ENCODE measurements at places on chromosomes 4 and X.

DNA sequence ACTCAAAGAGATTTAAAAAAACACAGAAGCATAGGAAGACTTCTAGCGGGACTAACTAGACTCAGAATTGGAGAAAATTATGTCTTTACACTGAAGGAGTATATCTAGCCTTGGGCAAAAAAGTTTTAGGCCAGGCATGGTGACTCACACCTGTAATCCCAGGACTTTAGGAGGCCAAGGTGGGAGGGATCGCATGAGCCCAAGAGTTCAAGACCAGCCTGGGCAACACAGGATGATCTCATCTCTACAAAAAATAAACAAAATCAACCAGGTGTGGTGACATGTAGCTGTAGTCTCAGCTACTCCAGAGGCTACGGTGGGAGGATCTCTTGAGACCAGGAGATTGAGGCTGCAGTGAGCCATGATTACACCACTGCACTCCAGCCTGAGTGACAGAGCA lies 99.5 kb downstream of the NEUROG2 start:
- DNase-seq = no peak

GRCh38 chr4:95095348-95095974 lies 337.7 kb downstream of the BMPR1B start:
- no peak for DNase-seq

- no peak for DNase-seq
These were observed 57.5 kb upstream of the DYNLT3 start for GRCh38 chrX:37904833-37905232.

- DNase-seq = no peak
These were observed 18.5 kb upstream of the UVSSA start for GRCh38 chr4:1328267-1329155.

- no peak for DNase-seq
These were observed 249.8 kb downstream of the ANTXR2 start for GRCh38 chr4:79823148-79823763.

GRCh38 chrX:38679695-38680094 lies 118.4 kb downstream of the TSPAN7 start:
- DNase-seq = no peak

GRCh38 chrX:700936-701335 lies 70.3 kb downstream of the SHOX start:
- DNase-seq = no peak

- no peak for DNase-seq
These were observed 351.4 kb downstream of the UNC5C start for GRCh38 chr4:95197353-95197752.

DNA sequence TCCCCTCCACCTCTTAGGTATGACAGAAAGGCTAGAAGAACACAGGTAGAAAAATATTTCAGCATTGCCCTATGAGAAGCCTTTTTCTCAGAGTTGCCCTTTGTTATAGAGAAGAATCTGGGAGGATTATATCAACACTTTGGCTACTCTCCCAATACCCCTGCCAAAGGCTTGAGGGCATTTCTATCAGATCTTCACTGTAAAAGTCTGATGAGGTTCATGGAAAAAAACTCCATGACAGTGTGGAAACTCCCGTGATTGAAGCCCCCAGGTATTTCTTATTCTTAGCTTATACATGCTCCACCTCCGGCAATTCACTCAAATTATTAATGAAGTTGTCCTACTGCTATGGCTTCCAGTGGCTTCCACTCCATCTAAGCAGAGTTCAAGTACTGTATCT lies 753.6 kb downstream of the CENPC start:
- DNase-seq = no peak

DNA sequence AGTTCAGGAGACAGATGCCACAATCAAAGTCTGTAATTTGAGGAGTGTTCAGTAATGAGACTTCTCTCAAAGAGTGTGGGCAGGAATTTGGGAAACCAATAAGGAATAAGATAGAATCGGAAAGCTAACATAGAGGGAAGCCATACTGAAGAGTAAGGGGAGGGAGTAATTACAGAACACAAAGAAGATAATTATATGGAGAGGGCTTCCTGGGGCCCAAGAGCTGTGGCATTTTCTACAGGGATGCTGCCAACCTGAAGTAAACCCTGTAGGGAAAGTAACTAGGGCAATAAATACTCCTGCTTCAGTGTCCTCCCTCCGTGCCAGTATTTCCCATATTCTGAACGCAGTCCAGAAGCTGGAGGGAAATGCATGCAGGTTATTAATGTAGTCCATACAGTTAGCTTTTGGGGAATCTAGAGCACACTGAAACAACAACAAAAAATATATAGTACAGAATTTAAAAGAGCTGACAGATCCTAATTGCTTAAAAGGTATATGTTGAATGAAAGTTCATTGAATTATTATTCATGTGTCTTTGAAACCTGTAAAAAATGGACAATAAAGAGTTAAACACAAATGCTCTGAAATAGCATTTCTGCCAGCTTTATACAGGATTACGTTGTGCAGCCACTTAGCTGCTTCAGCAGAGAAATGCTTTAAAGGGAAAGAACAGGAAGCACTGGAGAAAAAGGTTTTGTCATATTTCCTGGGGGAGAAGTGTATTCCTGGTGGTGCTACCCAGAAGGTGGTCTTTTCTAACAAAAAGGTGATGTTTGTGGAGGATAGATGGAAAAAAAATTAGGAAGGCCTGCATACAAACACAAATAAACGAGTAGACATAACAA lies 48.0 kb downstream of the CXXC4 start:
- no peak for DNase-seq

GRCh38 chr4:94345266-94345665 lies 2.6 kb upstream of the HPGDS start:
- no peak for DNase-seq

GRCh38 chr4:170674176-170674575 lies 584.4 kb upstream of the AADAT start:
- DNase-seq = no peak

DNA sequence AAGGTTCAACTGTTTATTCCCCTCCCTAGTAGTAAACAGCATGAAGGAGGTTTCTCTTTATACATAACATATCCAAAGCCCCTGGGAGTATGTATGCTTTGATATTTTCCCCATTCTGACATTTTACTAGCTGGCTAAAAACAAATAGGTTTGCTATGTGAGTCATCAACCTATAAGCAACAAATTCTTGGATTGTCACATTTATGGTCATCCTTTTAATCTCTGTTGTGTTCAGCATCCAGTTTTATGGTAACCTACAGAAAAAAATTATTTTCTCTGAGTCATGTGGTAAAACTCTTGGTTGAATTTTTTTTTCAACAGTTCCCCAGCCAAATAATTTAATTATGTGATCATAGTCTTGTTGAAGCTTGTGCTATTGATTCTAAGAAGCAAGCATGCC lies 734.1 kb downstream of the ADGRL3 start:
- DNase-seq = no peak

DNA sequence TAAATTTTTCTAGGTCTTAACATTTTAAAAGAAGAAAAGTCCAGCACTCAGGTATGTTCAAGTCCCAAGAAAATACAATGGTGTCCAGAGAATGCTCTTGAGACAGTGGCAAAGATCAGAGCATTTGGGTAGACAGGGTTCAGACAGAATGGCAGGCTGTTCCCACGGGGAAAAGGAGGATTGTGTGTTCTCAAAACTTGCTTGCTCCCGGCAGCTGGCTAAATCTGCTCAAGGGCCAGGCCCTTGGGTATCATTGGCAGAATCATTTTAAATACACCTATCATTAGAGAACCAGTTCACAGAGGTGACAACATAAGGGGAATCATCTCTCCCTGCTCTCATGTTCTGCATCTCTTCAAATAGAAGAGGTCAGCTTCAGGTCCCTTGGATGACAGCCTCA lies 456.3 kb downstream of the DTHD1 start:
- DNase-seq = no peak

- DNase-seq = no peak
These were observed 77.6 kb upstream of the MAP3K15 start for GRCh38 chrX:19592952-19593351.

DNA sequence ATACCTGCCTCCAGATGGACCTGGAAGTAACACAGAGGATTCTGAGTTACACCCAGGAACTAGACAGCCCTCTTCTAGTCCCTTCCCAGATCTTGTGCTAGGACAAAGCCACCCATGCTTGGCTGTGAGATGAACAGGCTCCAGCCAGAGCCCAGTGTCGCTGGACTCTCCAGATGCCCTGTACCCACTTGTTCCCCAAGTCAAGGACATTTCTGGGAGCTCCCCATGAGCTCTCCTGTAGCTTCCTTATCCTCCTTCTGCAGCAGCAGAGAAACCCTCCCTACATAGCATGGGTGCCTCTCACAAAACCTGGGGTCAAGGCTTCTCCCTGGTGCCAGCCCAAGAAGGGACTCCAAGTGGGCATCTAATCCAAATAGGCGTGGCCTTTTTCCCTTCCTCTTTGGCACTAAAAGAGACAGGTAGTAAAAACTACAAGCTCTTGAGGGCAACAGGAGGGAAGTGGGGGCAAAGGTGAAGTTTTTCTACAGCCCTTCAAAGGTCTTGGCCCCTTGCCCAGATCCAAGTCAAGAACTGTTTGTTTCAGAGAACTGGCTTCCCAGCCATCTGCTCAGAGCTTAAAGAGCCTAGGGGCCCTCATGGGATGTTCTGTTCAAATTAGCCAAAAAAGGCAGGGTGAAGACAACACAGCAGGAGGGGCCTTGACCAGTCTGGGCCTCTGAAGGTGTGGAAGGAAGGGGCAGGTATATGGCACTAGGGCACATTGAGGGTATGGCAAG lies 8.5 kb upstream of the ERCC6L start:
- no peak for DNase-seq

- peak; percentile 9 for DNase-seq
These were observed 143.6 kb downstream of the TMEM164 start for GRCh38 chrX:110146521-110146920.

GRCh38 chrX:39261446-39262147 lies 460.3 kb downstream of the MID1IP1 start:
- peak; percentile 2 for DNase-seq

- no peak for DNase-seq
These were observed 1973.6 kb upstream of the AGA start for GRCh38 chr4:179415847-179416223.

DNA sequence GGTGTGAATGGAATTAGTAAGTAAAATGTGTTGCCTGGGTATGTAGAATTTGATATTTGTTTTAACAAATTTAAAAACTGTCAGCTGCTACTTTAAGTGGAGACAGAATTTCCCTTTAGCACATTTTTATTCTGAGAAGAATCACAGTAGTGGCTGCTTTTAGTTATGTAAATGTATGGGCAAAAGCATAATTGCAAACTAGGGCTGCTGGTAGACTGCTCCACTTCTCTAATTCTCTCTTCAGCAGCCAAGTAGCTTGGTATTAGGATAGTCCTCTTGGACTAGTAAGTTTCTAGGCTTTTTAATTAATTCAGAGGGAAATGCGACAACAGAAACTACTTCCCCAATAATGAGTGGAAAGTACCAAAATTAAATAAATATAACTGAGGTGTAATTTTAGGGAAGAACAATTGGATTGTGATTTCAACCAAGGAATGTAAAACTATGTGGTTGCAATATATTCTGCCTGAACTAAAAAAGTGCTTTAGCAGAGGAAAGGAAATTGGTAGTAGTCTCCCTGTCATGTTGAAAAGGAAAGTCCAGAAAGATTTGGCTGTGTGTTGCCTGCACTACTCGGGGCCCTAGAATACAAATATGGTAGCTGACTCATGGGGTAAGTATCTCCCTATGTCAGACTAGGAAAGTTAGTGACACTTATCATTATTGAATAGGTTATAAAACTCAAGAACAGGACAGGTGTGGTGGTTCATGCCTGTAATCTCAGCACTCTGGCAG lies 9.2 kb upstream of the EIF4E start:
- DNase-seq = no peak

DNA sequence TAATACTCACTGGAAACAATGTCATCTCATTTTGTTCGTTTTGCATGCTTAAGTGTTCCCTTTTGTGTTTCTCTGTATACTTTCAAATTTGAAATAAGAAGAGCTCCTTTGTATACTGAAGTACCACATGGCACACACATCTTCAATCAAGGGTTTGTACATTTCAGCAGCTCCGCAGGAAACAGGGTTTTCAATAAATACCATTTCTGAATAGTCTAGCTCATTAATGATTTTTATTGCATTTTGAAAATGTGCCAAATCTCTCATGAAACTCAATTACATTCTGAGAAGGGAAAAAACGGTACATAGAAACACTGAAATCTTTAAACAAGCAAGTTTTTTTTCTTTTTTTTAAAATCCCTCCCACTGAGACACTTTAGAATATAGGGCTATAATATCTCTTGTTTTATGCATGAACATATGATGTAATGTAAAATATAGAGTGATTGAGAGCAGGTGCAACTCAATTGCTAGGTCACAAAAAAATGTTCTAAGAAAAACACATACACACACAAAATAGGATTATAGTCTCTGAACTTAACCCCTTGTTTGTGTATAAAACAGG lies 914.2 kb upstream of the PCDH7 start:
- no peak for DNase-seq

GRCh38 chr4:1985780-1986577 lies 22.8 kb downstream of the NELFA start:
- DNase-seq = no peak

GRCh38 chrX:124619710-124620109 lies 273.3 kb downstream of the SH2D1A start:
- no peak for DNase-seq

GRCh38 chrX:71492231-71493065 lies 40.5 kb upstream of the OGT start:
- DNase-seq = peak; percentile 31

DNA sequence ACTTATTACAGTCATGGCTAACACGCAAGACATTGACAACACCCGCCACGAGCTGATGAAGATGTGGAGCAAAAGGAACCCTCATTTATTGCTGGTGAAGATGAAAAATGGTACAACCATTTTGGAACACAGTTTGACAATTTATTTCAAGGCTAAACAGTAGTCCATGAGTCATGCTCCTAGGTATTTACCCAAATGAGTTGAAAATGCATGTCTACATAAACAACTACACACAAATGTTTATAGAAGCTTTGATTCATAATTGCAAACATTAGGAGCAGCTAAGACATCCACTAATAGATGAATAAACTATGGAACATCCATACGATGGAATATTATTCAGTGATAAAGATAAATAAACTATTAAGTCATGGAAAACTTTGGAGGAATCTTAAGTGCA lies 580.1 kb downstream of the RAPGEF2 start:
- DNase-seq = no peak

GRCh38 chrX:110561034-110561433 lies 202.4 kb downstream of the RTL9 start:
- DNase-seq = no peak

- no peak for DNase-seq
These were observed 14.5 kb downstream of the CDS1 start for GRCh38 chr4:84597450-84597849.

GRCh38 chr4:77960367-77960766 lies 96.8 kb upstream of the FRAS1 start:
- no peak for DNase-seq

DNA sequence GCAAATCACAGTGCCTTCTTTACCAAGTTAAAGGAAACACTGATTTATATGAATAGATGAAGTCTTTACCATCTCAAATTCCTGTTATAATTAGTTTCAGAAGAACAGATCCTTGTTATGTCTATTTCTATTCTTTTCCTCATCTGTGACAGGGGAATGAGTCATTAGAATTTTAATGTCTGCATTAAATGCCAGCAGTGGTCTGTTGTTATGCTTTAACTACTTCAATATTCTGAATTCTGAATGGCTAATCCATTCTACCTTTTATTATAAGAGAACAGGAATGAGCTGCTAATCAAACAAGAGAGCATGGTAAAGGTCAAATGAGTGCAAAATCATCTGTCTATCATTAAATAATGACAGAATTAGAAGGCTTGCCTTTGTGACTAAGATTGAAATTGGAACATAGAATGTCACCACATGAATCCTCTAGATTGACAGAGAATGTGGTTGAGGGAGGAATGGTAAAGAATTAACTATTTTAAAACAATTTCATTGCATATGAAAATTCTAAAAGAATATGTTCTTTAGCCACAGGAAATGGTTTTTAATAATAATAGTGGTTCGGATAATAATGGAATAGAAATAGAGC lies 935.5 kb downstream of the ADGRL3 start:
- DNase-seq = no peak
